ENCODE measurements at places on chromosomes 12 and 14.
A peak's percentile ranks its signal among the peaks of the same experiment; 100 is the strongest.

GRCh38 chr14:54629635-54630360 is 62.9 kb downstream of the SAMD4A start:
- no peak for DNase-seq

- DNase-seq, result no peak
Measured at GRCh38 chr12:116295327-116296263, 18.1 kb upstream of the MED13L start.

- DNase-seq, result no peak
Measured at GRCh38 chr12:87310126-87310525, 719.1 kb downstream of the C12orf50 start.

GRCh38 chr12:129190827-129191226 is 337.5 kb downstream of the GLT1D1 start:
- no peak for DNase-seq

DNA sequence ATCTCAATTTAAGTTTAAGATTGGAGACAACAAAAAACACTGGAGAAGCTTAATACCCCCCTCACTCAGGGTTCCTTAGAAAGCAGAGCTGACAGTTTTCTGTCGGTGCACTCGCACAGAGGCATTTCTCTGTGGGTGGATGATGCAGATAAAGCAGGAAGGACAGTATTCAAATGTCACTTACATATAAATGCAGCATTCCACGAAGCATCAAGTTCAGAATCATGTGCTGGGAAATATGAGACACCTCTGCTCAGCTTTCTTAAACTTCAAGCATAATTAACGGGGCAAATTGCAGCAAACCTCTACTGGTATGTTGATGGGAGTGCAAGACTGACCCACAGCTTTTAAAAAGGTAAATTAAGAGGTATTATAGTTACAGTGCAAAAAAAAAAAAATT is 68.7 kb downstream of the DICER1 start:
- no peak for DNase-seq

- peak; percentile 33 for DNase-seq
Measured at GRCh38 chr12:851913-852312, 97.6 kb downstream of the RAD52 start.

Data from GM04504 (cell line).